ENCODE measurements at places on chromosomes 16 and 17.

GRCh38 chr16:66081775-66082366, 284.6 kb upstream of the CDH5 start:
- DNase-seq = no peak

DNA sequence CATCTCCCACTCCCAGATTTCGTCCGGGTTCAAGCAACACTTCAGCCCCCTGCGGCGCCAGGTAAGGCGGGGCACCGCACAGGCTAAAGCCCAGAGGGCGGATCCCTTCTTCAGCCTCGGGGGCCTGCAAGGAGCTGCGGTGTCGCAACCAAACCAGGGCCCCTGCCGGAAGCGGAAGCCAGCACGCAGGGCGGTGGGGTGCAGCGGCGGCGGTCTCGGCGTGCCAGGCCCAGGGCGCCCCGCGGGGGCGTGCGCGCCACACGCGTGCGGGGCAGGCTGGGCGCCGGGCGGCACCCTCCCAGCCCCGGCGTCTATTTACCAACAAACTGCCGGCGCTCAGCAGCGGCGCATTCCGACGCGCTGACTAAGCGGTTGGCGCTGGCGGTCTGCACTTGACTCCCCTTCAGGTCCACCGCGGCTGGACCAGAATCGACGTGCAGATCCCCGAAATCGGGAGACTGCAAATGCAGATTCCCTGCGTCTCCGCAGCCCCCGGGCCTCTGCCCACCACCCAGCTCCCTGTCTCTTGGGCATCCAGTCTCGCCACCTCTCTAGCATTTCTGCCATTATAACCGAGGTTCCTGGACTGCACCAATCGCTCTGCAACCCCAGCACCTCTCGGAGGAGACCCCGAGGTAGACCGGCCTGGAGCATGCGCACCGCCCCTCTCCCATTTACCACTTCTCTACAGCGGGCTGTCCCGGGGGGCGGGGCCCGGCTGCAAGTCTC, 421 bp upstream of the DLX4 start:
- DNase-seq = no peak

DNA sequence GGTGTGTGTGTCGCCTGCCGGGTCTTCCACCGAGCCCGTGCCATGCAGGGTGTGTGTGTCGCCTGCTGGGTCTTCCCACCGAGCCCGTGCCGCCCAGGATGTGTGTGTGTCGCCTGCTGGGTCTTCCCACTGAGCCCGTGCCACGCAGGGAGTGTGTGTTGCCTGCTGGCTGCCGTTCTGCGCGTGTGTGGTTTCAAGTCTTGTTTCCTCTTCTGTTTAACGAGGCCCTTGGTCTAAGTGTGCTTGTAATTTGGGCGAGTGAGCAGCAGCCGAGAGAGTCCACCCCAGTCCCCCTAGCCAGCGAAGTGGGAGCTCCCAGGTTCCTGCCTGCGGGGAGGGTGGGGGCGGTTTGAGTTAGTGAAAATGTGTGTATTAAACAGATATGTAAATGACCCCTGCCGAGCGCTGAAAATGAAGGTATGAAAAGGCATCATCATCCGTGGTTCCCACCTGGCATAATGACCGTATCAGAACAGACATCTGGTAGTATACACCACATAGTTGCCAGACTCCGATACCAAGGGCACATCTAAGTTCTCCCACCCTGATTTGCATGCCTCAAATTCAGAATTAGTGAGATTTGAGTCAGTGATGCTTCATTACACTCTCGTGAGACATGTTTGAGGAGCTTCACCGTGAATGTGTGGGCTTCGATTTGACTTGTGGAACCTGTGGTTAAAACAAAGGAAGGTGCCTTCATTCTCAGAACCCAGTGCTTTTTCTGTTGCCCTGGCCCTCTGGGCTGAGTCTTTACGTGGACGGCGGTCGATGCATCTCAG, 114.5 kb upstream of the CHMP6 start:
- no peak for DNase-seq

DNA sequence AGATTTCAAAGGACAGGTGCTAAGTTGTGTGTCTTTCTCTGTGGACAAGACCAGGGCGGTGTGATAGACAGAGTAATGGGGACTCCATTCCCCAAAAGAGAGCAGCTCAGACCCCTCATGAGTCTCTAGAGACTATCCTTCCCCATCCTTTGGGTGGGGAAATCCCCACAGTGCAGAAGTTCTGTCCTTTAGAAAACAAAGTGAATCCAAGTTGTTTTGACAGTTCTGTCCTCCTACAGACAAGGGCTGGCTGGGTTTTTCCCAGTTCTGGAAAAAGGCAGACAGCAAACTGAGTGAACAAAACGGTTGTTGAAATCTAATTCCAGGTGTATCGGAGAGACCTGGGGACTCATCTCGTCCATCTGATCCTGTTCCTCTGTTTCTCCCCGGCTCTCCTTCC, 11.0 kb upstream of the HAS3 start:
- no peak for DNase-seq

DNA sequence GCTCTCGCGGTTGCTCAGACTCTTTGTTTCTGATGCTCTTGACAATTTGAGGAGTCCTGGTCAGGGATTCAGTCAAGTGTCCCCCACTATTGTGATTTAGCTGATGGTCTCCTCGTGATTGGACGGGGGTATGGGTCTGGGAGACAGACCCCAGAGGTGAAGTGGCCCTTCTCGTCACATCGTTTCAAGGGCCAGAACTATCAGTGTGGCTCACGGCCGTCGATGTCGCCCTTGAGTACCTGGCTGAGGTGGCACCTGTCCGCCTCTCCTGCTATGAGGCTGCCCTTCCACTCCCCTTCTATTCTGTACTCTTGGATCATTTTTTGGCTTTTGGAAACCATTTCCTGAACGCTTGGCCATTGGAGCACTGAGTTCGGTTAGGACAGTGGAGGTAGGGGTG, 7.4 kb upstream of the MEAK7 start:
- DNase-seq = peak; percentile 53

DNA sequence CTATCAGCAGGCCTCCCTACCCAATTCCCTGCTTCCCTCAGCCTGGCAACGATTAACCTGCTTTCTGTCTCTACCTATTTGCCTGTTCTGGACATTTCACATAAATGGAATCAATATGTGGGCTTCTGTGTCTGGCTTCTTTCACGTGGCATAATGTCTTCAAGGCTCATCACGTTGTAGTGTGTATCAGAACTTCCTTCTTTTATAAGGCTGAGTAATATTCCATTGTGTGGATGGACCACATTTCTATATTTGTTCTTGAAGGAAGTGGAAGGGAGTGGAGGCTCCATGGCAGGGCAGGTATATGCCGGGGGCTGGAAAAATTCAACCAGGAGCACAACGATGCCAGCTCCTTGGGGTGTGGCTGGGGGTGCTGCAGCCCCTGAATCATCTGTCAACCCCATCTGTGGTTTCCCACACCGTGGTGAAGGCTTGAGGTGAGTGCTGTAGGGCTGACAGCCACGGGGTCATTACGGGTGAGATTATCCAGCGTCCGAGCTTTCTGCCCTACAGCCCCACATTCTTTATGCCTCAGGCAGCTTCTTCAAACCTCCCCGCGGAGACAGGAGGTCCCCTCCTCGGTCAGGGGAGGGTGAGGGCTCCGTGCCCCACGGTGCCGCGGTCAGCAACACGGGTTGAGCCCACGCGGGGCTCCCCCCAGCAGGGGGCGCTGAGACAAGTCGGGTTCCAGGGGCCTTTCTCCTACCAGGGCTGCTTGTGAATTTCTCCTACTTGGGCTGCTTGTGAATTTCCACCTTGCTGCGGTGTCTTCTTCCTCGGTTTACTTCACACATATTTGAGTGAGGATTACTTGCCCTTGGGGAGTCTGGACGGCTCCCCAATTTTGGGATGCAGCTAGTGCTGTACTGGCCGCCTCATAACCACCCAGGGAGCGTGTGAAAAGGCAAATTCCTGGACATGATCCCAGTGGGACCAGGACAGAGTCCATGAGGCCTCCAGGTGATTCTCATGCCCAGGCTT, 18.3 kb upstream of the WFIKKN2 start:
- DNase-seq = no peak

GRCh38 chr16:11666103-11667055, 1.9 kb upstream of the SNN start:
- DNase-seq = no peak

DNA sequence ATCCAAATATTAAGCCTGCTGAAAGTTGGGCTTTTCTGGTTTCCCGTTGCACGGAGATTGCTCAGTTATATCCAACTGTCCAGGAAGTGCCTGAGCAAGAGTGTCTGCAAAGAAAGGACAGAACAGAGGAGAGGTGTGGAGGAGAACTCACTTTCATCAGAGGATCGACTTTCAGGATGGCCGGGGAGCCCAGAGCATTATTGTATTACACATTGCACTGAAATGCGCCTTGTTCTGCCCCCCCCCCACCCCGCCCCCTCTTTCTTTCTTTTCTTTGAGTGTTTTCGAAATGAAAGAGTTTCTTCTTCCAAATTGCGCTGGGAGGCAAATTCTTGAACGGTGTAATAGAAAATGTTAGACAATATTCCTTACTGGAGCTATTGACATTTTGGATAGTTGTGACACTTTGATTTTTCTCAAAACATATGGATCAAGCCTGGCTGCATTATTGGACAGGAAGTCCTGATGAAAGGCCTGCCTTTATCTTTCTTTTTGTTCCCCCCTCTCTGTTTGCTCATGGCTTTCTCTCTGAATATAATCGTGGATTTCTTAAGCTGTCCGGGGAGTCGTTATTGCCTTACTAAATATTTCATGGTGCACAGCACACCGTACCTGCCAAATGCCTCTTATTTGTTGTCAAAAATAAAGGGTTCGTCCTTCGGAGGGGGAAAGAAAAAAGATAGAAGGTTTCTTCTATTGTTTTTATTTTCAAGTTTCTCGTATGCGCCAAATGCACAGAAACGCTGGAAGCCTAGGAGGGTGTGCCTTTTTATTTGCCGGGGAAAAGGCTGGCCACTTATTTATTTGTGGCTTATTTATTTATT, 110.8 kb downstream of the IRX3 start:
- DNase-seq = no peak

DNA sequence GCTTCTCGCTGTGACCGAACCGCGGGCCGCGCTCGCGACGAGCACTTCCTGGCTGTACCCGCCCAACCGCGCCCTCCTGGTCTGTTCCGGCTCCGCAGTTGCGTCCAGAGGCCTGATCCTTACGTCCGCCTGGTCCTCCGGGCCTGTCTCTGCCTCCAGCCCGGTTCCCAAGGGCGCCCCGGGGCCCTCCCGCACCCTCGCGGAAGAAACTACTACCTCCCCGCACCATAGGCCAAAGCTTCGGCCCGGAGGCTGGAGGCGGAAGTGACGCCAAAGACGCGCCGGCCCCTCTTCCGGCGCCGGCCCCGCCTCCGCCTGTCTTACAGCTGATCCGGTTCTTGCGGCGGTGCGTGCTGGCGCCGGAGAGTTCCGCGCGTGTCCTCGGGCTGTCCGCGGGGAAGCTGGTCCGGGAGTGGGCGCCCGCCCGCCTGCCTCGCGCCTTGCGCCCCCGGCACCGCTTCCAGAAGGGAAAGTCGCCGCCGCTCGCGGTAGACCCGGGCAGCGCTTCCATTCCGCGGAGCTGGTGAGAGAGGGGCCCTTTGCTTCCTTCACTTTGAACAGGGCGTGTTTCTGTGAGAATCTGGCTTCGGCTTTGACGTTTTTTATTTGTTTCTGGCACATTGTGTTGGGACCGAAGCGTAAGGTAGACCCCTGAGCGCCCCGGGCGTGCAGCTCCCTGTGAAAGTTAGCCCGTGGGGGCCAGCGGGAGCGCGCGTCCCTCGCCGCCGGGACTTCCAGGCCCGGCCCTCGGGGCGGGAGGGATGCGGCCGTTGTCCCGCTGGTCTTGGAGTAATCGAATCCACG, at the start of gene ZNF778:
TSS of gene ZNF778 (plus strand) at position 316 of the 804 bp plus-strand sequence. CDS start 3,425 bp downstream, outside the sequence.
- peak; percentile 88 for DNase-seq

GRCh38 chr16:78920621-78921020, 679.9 kb downstream of the MAF start:
- no peak for DNase-seq

DNA sequence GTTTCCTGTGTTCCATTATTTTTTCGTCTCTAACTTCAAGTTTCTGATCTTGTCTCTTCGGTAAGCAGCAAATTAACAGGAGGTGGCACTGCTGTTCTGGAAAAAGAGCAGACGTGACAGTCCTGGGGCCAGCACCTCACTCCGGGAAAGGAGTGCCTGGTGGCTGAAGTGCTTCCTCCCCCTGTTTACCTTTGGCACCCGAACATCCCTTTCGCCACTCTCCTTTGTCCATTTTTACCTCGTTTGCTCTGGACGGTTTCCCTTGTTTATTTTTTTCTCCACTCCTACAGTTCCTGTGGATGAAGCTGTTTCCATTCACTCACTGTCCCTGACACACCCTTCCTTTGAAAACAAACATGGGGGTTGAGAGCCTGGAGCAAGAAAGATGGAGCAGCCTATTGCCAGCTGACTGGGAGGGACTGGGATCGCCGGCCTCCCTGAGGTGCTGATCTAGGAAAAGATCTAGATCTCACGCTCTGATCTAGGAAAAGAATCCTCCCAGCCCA, 12.6 kb downstream of the SAP30BP start:
- no peak for DNase-seq

- no peak for DNase-seq
Measured at GRCh38 chr17:4525691-4526397, 27.2 kb downstream of the SPNS2 start.

DNA sequence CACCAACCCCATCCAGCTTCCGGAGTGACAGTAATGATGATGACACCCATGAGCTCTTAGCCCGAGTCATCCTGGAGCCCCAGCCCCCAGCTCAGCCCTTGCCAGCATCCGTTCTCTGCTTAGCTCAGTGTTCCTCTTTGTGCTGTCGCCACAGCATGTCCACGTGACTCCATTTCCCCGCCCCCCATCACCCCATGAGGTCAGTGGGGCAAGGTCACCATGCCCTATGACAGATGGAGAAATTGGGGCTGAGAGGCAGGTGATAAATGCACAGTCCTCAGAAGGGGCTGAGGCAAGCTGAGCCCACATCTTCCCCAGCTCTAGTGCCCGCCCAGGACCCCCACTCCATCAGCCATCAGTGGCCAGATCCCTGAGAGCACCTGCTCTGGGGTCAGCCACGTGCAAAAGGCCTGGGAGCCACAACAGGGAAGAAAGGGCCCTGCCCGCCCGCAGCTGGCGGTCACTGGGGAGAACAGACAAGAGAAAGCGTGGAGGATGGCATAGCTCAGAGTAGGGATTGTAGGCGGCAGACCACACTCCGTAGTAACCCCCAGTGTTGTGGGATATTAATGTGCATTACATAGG, 17.1 kb downstream of the ITGB4 start:
- no peak for DNase-seq

DNA sequence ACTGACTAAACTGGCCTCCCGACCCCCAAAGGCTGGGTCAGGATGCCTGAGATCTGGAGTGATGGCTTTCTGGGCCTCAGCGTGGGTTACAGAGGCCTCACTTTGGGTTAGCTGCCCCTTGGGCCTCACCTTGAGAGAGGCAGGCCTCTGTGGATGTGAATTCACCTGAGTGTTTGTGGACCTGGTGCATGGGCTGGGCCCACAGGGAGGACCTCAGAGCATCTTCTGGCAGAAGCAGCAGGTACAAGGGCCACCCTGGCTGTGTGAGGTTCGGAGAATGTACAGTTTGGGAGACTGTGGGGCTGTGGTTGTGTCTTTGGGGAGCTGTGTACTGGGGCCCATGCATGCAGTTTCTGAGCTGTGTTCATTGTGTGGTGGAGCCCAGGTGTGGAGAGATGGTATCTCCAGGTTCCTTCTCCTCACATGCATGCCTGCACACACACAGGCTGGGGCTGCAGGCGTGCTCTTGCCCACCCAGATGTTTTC, 18.3 kb downstream of the RARA start:
- DNase-seq = no peak
